DMS 273 treated with DMSO at 0.1 percent for 48 hours (cell line): ENCODE measurements at places on chromosomes 7 and 10.

- DNase-seq = no peak
These were observed 15.5 kb downstream of the TAS2R40 start for GRCh38 chr7:143237366-143237765.

DNA sequence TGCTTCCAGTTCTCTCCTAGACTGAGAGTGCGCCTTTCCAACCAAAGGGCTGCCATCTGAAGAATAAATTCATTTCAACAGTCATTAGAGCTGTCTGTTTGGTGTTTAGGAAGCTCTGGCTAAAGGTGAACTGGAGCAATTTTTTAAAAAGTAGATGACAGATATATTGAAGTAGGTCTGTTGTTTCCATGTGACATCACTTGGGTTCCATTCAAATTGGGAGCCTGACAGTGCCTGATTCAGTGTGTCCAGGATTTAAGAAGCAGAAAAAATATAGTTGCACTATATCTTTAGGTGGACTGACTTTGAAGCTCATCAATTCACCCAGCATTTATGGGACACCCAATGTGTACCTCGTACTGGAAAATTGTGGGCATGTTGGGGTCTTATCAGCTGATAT lies 367.7 kb downstream of the BBS9 start:
- no peak for DNase-seq

DNA sequence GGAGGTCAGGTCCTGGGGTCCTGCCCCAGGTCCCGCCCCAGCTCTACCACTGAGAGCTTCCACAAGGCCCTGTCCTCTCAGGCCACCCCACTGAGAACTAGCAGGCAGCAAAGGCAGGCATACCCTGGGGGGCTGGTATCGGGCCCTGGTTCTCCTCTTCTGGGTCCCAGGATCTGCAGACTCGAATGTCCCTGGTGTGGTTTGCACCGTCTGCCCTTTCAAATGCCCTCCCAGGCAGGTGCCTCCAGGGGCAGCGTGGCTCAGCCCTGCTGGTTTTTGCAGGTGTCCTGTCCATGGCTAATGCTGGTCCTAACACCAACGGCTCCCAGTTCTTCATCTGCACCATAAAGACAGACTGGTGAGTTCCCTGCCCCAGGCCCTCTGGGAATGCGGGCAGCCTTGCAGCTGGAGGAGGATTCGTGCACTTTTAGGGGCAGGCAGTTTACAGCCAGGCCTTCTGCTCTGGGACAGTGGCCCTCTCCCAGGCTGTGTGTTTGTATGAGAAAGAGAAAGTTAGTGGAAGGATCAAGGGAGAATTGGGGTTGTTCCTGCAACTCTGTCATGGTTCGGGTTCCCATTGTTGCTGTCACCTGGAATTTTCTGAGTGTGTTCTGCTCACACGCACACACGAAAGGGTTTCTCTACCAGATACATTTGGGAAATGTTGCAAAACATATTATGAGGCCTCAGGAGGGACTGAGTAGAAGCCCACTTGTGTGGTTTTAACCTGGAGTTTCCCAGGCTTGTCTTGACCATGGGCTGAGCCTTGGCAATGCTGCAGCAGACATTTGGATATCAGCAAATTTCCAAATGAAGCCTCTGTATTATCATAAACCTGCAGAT lies 5.0 kb downstream of the PPIF start:
- no peak for DNase-seq

DNA sequence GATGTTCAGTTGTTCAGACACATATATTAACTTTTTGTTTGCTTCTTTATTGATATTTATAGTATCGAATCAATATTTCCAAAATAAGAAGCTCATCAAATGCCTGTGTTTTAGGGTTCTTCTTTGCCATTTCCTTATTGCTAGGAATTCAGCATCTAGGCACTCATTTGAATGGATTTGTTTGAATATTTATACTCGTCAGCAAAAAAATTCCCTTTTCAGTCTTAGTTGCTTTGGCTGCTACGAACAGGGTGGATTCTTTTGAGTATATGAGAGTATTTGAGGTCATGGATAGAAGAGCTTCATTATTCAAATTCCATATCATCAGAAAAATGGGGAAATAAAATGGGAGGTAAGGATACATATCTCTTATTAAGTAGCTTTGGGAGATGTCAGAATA lies 706.9 kb downstream of the NRG3 start:
- DNase-seq = no peak

DNA sequence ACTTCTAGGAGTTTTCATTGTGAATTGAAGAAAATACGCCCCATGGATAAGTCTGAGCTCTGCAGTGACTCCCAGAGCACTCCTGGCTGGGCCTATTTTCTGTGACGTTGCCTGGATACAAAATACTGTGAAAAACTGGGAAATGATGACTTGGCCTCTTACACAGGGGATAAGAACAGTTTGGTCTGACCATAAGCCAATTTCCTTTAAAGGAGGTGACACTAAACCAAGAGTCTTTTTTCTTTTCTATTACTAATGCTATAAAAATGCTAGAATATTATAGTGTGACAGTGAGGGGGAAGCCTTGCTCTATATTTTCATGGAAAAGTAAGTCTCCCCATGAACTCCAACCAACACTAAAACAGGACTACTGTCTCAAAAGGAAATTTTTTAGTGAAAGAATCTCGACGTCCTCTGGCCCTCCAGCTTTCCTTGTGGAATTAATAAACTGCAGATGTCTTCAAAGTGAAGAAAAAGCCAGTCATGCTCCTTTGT lies 45.5 kb downstream of the MYOF start:
- no peak for DNase-seq

DNA sequence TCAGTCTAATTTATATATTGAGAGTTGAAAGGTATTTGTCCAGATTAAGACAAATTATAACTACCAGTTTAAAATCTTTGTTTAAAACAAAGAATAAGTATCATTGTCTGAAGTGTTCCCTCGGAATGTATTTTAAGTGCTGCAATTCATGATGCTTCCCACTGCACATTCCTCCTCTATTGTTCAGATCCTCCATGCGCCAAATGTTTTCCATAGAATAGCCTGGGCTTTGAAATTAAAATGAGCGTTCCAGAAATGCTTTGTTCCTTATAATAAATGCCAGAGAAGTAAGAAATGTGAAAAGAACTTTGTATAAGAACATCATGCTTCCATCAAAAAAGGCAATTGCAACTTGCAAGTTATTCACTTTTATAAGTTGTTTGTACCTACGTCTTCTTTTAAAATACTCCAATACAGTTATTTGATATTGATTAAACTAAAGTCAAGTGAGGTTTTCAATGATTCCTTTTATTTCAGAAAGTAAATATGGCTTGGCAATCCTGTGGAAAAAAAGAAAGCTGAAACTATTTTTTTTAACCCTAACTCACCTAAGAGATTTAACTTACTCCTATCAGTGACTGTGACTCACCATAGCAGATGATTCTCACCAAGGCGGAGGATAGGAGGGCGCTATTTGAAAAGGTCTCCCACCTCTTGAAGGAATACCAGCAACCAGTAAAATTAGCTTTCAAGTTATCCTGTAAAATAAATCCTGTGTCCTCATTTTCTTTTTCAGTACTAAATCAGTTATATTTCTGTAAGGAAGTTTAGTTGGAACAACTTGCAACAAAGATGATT lies 85.8 kb downstream of the CTNNA3 start:
- DNase-seq = no peak

DNA sequence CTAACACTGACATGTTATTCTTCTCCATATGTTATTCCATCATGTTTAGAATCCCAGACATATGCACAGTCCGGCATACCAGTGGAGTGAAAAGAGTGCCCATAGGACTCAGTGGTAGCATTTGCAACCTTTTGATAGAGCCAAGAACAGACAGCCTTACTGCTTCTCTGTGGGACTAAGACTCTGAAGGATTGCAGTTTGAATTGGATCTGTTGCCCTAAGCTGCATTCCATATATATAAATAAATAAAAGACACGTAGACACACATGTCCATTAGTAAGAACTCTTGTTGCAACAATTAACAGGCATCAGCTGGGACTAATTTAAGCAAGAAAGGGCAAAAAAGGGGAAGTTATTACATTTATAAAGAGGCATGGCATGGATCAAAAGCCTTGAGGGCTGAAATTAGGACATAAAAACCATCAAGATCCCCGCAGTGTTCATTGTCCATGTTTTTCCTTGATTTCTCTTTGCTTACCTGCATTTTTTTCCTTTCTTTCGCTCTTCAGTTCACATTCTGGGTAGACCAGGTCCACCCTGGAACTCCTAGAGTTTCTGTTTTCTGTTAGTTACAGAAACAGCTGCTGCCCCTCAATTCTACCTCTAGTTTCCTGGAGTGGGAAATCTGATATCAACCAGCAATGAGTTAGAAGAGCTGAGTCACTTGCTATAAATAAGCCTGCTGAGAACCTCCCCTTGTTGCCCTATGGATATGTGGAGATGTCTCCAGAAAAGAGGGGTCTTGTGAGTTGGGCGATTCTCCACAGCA lies 132.4 kb downstream of the SORCS1 start:
- DNase-seq = peak; percentile 1
